Effector CD8-positive, alpha-beta T cell (primary cell): ENCODE measurements at places on chromosomes 1 and 21.

- DNase-seq, result no peak
Observed at GRCh38 chr1:62245201-62245600, 50.6 kb downstream of the L1TD1 start.

DNA sequence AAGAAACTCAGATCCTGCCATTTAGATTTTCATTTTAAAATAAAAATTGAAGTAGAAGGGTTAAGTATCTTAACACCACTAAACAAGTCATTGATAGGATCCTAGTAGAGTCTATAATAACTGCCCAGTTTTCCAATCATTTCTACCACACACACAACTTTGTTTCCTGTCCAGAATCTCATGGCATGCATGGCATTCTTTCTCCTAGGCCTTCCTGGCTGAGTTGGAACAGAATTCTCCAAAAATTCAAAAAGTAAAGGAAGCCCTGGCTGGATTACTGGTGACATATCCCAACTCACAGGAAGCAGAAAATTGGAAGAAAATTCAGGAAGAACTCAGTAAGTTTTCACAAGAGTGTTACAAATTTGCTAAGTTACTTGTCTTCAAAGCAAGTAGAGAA, 111.4 kb upstream of the BMP8A start:
- DNase-seq, result no peak

DNA sequence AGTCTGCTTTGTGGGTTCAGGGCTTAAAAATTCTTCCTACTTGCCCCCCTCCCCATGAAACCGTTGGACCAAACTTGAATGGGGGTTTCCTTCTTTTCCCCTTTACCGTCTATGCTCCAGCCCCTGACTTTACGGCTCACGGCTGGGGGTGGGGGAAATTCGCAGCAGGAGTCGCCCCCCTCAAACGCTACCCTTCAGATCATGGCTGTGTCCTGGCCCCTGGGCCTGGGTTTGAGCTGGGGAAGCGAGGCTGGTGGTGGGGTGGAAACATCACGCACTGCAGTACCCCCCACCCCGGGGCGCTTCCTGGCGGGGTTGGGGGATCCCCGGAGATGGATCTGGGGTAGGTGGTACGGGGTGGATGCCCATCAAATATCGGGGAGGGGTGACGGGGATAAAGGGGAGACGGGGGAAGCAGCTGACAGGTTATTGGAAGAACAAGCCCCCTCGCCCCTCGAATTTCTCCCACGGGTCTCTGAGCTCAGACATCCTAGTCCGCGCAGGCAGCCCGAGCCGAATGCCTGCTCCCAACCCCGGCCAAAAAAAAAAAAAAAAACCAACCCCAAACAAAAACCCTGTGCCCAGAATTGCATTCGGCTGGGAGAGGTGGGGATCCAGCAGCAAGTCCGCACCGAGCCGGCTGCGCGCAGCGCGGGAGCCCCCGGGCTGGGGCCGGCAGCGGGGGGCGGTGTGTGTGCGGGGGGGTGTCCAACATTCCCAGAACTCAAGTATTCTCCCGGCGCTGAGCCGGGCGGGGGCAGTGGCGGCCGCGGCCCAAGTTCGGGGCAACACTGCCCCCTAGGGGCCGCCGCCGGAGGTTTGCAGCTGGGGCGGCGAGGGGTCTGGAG, 59.0 kb upstream of the ACOT11 start:
- peak; percentile 61 for DNase-seq

GRCh38 chr21:16879479-16879878, 633.4 kb upstream of the CXADR start:
- no peak for DNase-seq

DNA sequence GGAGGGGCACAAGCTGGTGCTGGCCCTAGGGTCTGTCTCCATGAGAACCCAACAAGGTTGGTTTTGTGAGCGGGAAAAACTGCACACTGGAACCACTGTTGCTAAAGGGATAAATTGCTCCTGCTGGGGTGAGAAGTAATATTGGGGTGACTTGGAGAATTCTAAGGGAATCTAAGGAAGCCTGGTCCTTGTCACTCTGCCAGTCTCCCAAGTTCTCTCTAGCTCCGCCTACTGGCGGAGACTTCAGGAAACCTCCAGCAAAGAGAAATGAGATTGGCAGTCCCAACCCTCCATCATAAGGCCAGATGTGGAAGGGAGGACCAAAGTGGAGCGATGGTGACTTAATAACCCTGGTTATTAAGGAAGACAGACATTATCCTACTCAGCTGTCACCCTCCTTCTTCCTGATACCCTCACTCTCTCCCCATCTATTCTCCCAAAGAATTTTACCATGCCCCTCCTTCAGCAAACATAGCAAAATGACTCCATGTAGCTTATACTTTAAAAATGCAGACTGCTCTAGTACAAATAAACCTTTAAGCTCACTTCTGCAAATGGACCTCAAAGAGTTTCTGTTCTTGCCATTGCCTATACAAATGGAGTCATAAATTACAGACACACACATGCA, 2.7 kb downstream of the LCE1F start:
- no peak for DNase-seq

DNA sequence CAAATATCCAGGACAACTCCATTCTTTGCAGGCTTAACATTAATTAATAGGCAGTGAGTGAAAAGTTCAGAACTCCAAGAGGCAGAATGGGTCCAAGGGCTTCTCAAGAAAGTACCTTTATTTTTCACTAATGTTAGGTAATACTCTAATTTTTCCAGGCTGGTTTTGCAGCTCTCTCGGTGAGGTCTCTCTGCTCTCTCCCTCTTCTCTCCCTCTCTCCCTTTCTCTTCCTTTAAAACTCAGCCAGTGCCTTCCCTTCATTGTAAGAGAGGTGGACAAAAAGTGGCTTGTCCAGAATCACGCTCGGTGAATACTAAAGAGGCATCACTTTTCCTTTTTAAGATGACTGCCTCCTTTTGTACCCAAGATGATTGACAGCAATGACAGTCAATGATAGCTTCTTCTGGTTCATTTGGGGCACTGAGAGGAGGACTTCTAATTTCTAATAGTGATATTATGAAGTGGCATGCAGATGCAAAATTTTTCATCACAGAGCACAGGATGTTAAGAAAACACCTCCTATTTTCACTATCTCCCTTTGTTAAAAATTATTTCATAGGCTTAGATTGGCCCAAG, 1.3 kb upstream of the CHI3L1 start:
- DNase-seq, result no peak

DNA sequence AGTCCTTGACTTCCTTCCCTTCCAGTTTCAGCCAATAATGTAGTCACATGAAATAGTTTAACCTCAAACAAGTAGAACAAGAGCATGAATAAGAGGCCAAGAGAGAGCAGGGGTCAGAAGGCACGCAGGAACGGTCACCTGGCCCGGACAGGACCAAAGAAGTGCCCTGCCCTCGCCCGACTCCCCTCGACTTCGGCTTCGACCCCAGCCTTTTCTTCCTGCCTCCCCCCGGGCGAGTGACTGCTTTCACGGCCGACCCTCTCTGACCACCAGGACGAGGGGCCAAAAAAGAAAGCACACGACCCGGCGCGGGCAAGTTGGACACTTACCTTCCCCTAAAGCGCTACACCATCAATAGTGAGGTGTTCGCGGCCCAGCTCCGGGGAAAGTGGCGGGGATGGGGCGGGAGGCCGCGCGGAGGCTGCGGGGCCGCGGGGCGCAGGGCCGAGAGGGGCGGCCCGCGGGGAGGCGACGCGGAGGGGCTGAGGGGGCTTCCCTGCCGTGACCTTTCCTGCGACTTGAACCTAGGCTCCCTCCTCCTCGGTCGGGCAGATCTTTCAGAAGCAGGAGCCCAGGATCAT, 519 bp downstream of the RERE start:
- DNase-seq, result peak; percentile 17

GRCh38 chr1:6580119-6580592, 362 bp downstream of the ZBTB48 start:
- no peak for DNase-seq

DNA sequence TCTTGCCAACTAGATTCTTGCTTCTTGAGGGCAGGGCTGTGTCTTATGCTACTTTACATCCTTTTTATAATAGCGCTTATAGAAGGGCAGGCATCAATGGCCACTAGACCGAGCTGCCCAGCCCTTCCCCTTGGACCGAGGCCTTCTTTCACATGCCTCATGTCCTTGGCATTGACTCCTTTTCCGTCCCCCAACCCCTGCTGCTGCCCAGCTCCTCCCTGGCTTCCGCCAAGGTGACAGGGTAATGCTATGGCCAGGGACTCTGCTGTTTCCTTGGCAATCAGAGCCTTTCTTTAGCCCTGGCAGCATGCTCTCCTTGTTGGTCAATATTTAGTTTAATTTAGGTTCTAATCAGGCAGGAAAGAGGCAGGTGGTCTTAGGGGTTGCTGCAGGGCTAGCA, 48.2 kb downstream of the DDX20 start:
- no peak for DNase-seq

GRCh38 chr1:21523297-21523813, 14.1 kb downstream of the ALPL start:
- DNase-seq, result no peak

GRCh38 chr1:221397606-221398005, 344.3 kb downstream of the DUSP10 start:
- no peak for DNase-seq

DNA sequence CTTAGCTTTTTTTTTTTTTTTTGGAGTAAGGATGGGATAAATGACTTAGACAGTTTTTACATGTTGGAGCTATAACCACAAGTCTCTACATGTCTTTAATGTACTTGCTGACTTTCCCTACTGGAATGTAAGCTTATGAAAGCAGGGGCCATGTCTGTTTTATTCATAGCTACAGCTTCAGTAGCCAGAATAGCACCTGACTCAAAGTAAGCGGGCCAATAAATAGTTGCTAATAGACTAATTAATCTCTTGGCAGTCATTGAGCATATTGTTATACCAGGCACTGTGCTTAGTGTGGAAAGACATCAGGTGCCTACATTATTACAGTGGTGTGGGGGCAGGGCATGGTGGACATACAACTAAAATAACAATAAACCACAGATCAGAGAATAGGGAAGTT, 84.4 kb upstream of the HOOK1 start:
- no peak for DNase-seq

GRCh38 chr1:207828485-207829158, 76.8 kb downstream of the CD46 start:
- peak; percentile 14 for DNase-seq

DNA sequence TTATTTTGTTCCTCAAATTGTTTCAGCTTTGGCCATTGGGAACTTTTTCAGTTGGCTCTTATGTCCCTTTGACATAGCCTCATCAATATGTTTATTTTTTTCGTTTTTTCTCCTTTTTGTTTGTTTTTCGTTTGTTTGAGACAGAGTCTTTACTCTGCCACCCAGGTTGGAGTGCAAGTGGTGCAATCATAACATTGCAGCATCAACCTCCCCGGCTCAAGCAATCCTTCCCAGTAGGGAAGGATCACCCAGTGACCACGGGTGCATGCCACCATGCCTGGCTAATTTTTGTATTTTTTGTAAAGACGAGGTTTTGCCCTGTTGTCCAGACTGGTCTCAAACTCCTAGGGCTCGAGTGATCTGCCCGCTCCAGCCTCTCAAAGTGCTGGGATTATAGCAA, 8.1 kb downstream of the POLR3GL start:
- DNase-seq, result no peak

- no peak for DNase-seq
Observed at GRCh38 chr1:201849372-201850052, 20.6 kb downstream of the IPO9 start.

DNA sequence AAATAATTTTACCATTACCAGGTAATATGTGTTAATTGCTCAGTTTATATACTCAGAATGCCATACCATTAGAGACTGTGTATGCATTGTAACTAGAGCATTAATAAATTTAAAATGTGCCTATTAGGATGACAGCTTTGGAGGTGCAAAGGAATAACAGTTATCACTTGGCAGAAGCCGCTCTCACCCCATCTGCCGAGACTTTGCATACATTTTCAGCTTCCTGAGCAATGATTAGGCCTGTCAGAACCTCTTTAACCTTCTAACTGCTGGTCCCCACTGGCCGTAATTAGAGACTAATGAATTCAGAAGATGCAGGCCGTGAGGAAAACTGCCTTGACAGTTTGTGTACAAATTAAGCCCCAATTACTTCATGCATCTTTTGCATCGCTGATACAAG, 158.0 kb upstream of the PROX1 start:
- DNase-seq, result no peak

- no peak for DNase-seq
Observed at GRCh38 chr1:85454214-85454613, 10.7 kb downstream of the DDAH1 start.

DNA sequence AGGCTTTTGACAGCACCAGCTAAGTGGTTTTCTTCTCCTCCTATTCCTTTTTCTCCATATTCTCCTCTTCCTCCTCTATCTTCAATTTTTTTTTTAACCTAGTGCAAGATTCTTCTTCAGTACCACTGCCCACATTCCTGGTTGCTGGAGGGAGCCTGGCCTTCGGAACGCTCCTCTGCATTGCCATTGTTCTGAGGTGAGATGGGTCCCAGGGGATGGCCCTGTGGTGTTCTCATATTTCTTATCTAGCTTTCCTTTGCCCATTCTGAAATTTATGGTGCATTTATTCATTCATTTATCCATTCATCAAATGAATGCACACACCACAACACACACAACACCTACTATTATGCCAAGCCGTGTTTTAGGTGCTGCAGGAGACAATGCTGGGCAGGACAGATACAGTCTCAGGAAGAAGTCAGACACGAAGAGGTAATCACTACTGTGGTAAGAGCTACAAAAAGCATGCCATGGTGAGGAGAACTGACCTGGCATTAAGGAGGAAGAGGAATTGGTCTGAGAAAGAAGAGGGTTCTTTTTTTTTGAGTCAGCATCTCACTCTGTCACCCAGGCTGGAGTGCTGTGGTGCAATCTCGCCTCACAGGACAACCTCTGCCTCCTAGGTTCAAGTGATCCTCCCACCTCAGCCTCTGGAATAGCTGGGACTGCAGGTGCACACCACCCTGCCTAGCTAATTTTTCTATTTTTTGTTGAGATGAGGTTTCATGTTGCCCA, 47.5 kb upstream of the TDRD10 start:
- DNase-seq, result no peak

DNA sequence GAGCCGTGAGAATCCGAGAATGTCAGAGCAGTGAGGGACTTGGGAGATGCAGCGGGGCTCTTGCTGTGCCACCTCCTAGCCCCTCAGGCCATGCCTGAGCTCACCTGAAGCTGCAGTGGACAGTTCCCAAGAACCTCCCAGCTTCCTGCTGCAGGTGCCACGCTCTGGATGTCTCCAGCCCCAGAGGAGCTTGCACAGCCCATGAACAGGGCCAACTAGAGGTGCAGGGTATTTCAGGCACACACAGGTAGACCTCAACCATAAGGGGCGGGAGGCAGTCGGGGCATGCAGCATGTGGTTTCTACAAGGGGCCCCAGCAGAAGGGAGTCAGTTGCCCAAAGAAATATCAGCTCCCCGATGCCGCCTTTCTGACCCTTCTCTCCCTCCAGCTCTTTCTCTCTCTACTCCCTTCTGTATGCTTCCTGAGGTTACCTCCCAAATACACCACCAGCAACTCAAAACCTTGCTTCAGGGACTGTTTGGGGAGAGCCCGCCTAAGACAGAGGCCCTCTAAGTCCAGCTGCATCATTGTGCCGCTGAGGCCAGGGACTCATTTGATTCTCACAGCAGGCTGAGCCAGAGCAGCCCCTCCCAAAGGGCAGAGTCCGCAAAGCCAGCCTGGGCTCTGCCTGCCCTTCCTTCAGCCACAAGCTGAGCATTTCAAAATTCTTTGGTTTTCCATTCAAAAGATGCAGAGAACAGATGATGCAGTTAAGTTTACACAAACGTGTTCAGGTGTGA, 209.8 kb downstream of the MATN1 start:
- no peak for DNase-seq
